Vagina (tissue), 2 donors: ENCODE measurements at places on chromosomes 1 and 21. TPM values are rescaled to one million over a fixed set of nuclear protein-coding genes. Genes with fewer than 3 reads are reported as not detected.

DNA sequence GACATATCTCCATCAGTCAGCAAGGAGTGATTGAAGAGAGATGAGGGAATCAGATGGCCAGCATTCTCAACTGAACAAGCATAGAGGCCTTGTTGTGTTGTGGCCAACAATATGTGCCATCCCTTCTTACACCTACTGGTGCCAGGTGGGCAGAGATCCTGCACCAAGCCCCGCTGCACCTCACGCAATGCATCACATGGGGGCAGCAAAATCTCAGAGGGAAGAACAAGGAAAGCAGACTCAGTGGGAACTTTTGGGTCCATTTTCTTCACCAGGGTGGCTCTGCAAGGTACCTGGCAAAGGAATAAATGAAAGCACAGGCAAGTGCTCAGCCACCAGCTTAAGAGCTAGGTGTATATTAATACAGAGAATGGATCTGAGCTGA, 33.2 kb downstream of the HSD3B2 start:
- no peak for DNase-seq

DNA sequence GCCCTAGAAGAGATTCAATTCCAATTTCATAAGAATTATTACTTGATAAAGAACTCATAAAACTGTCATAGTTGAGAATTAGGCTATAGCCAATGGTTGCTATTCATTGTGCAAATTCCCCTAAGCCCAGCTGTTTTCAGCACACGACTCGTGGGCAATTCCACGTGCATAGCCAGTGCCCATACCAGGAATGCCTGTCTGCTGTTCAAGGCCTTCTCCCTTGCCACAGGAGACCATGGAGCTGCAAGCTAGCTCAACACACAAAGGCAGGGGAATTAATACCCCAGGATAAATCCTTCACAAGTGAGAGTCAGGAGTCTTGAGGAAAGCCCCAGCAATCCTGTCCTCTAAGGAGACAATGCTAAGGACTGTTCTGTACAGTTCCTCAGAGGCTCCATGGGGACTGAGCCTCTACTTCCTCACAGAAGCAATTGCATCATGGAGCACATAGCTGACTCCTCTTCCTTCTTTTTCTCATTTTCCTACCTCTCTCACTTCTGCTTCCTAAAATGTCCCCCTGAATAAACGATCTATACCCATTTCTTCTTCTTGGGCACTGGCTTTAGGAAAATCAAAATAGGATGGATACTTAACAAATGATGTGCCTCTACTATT, 19.1 kb upstream of the CHRM3 start:
- DNase-seq: no peak

- DNase-seq: no peak
Observed at GRCh38 chr1:35369922-35370671, 101.6 kb downstream of the ZMYM4 start.

The PRXL2B gene
- total RNA-seq: 16.2 TPM

DNA sequence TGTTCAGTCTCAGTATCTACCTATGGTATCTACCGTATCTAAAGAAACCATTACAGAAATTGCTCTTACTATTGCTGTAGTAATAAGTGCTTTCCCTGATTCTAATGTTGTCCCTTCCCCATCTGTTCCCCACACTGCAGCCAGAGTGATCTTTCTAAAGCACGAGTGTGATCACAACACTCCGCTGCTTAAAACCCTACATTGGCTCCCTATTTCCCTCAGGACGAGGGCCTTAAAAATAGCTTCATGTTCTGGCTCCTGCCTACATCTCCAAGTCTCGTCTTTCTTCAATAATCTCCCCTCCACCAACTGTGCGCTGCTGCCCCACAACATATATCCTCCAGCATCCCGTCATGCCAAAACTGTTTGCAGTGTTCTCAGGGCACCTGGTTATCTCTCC, 150.6 kb downstream of the SDCCAG8 start:
- DNase-seq: no peak

DNA sequence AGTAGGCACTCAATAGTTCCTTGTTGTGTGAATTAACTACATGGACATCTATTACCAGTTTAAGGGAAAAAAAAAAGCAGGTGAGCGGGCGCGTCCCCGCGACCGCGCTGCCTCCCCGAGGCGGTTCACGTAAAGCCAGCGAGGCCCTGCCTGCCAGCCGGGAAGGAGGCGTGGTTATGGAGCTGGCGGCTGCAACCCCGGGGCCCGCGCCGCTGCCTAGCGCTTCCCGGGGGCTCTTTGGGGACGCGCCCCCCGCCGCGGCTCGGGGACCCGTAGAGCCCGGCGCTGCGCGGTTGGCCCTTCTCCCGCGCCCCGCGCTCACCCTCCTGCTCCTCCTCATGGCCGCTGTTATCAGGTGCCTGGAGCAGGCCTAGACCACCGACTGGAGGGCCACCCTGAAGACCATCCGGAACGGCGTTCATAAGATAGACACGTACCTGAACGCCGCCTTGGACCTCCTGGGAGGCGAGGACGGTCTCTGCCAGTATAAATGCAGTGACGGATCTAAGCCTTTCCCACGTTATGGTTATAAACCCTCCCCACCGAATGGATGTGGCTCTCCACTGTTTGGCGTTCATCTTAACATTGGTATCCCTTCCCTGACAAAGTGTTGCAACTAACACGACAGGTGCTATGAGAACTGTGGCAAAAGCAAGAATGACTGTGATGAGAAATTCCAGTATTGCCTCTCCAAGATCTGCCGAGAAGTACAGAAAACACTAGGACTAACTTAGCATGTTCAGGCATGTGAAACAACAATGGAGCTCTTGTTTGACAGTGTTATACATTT, 2.6 kb upstream of the CC2D1B start:
- DNase-seq: no peak

- DNase-seq: no peak
Observed at GRCh38 chr1:226725897-226726267, 13.2 kb downstream of the ITPKB start.

GRCh38 chr1:53946252-53947171, at the start of gene LRRC42:
TSS of gene LRRC42 (plus strand) at chr1:53946350. CDS start at chr1:53952000, 5,650 bp downstream.
- no peak for DNase-seq

- no peak for DNase-seq
Observed at GRCh38 chr1:46448109-46448911, 41.3 kb upstream of the DMBX1 start.

DNA sequence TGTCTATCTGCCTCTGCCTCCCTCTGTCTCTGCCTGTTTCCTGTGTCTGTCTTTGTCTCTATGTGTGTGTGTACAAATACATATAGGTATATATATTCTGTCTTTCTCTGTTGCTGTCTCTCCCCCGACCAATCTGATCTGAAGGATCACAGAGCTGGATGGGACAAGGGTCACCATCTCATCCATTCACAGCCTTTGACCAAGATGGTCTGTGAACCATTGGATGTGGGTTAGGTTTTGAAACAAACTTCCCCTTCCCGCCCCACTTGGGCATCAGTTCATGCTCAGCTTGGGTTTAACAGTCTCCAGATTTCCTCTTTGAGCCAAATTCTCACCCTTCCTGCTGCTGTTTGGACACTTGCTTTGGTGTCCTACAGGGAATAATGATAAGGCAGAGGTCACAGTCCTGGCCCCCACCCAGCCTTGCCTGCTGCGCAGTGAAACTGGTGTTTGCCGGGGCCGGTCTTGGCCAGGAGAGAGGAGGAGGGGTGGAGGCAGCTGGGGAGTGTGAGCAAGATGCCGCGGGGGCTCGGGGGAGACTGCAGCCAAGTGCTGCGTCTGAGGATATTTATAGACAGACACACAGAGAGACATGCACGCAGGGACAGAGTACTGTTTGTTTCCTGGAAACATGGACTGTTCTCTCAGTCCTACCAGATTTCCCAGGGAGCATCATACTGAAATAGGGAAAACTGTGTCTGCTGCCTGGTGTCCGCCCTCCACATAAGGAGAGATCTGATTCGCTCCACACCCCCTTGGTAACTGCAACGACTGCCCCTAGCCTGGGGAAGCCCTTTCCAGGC, 27.0 kb upstream of the BTG2 start:
- DNase-seq: peak; percentile 98

The KRTAP13-4 gene
- total RNA-seq: not detected

DNA sequence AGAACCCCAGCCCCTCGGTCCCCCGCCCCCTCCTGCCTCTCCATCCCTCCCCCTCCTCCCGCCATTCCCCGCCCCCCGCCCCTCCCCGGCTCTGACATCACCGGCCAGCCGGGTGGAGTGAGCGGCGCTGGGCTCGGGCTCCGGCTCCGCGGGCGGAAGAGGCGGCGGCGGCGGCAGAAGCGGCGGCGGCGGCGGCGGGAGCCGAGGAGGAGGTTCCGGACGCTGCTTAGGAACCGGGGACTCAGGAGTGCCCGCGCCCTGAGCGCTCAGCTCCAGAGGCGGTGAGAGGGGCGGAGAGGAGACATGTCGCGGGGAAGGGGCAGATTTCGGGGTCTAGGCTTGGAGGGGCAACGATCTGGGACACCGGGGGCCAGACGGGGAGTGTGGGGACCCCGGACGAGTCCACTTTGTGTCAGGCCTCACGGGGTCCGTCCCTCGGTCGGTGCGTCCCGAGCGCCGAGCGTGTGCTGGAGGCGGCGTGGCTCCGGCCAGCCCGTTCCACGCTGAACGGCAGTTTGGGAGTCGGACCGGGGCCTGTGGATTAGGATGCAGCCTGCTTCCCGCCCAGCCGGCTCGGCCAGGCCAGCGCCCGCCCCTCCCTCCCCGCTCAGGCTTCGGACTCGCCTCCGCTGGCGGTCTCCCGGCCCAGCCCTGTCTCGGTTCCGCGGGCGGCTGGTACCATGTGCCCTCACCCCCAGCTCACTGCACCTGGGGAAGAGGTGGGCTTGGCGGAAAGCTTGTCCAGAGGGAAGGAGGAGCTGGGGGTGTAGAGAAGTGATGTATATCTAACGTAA, at the start of gene PEA15:
Gene PEA15 (plus strand): TSS at position 143 of the 794 bp plus-strand sequence. CDS start 6,161 bp downstream, outside the sequence.
- no peak for DNase-seq

DNA sequence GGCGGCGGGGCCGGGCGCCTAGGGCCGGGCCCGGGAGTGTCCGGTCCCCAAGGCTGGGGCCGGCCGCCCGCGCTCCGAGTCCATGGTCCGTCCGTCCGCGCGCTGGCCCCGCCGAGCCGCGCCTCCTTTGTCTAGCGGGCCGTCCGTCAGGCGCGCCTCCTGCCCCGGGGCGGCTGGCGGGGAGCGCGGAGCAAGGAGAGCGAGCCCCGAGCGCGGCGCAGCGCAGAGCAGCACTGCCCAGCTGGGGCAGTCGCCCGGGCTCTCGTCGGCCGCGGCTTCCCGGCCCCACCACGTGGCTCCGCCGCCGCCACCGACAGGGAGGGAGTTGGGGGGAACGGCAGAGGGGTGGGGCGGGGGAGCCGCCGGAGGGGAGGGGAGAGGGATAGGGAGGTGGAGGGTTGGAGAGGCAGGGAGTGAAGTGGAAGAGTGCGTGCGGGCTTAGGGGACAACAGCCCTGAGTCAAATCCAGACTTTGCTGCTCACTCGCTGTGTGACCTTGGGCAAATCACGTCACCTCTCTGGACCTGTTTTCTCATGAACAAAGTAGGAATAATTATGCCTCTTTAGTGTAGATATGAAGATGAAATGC, at the start of gene NKAIN1:
Gene NKAIN1 (minus strand): TSS at position 235 of the 589 bp plus-strand sequence. CDS start 340 bp downstream, outside the sequence.
- DNase-seq: no peak

GRCh38 chr1:147620543-147620942, 49.8 kb downstream of the ACP6 start:
- DNase-seq: no peak

The FAM229A gene
- 10.1 TPM for total RNA-seq

The LCE3E gene
- 2.2 TPM for total RNA-seq

- DNase-seq: no peak
Observed at GRCh38 chr1:217456261-217456660, 174.6 kb downstream of the GPATCH2 start.

GRCh38 chr1:16922885-16923431, 1.2 kb downstream of the CROCC start:
- DNase-seq: no peak

GRCh38 chr21:42079939-42080787, 9.0 kb downstream of the UMODL1 start:
- DNase-seq: no peak

The C8B gene
- total RNA-seq: not detected

The HSF2BP gene
- 2.7 TPM for total RNA-seq

- DNase-seq: no peak
Observed at GRCh38 chr1:171916315-171916771, 75.0 kb downstream of the DNM3 start.

GRCh38 chr1:87963556-87963955, 634.9 kb downstream of the LMO4 start:
- DNase-seq: no peak

DNA sequence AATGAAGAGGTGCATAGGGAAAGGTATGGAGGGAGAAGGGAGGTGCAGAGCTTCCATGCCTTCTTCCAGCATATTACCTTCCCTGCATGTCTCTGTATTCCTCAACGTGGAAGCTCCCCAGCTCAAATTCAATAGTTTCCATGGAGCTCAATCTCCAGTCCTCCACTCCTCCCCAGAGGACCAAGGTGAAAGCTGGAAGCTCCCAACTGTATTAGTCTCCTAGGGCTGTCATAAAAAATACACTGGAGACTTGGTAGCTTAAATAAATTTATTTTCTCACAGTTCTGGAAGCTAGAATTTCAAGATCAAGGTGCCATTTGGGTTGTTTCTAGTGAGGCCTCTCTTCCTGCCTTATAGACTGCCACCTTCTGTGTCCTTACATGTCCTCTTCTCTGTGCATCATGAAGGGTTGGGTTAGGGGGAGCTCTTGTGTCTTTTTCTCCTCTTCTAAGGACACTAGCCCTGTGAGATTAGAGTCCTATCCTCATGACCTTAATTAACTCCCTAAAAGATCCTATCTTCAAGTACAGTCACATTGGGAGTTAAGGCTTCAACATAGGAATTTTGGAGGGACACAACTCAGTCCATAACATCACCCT, 21.9 kb upstream of the RABGGTB start:
- DNase-seq: no peak

The CTTNBP2NL gene
- total RNA-seq: 24.8 TPM

GRCh38 chr1:109350655-109351054, 43.8 kb upstream of the MYBPHL start:
- DNase-seq: no peak

The DYNLT4 gene
- total RNA-seq: not detected

The TMEM183A gene
- 73.2 TPM for total RNA-seq

DNA sequence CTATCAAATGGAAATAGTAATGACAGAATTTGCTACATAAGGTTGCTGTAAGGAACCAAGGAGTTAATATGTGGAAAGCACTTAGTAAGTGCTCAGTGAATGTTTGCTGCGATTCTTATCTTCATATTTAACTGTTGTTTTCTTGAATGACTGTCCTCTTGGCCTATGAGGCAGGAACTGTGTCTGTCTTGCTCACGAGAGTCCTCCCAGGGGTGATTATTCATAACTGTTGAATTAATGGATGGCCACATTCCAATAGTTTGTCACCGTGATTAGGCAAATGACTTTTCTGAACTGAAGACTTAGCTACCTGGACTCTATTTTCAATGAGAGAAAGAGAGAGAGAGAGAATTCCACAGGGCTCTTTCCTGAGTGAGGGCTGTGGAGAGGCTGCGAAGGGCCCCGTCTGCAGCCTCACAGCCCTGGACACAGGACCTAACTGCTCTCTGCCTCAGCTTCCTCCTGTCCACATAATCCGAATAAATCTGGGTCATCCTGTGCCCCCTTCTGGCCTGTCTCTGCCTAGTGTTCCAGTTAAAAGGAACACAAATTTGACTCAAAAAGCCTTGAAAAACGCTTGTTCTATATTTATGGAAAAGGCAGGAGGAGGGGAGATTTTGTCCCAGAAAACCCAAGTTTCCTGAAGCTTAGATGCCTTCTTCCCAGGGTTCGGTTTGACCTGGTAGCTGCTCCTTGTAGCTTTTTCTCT, 8.5 kb downstream of the EDN2 start:
- no peak for DNase-seq
